Activated T-helper 1 cell treated with anti-CD3 and anti-CD28 coated beads, Interleukin-12 subunit alpha, Interleukin-12 subunit beta, Interleukin-2, Interleukin-4 antibody, amounts not matched to agents 30 ng/mL and 10 ng/mL and 1 ng/mL, durations not matched to agents 14 hours and 24 hours and 36 hours (primary cell): ENCODE measurements at places on chromosomes 1 and 21.

DNA sequence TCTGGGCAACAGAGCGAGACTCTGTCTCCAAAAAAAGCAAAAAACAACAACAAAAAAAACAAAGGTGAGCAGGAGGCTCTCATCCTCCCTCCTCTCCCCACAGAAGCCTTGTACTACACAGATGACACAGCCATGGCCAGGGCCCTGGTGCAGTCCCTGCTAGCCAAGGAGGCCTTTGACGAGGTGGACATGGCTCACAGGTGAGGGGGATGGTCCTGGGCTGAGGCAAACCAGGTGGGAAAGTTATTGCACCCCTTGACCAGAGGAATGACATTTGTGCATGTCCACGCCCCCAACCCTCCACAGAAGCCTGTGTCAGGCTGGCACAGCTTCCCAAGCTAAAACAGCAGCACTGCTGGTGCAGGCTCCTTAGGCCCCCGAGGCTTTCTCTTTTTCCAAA lies 2.4 kb downstream of the ADPRS start:
- no peak for DNase-seq

GRCh38 chr1:178724376-178724727 lies 692 bp upstream of the RALGPS2 start:
- DNase-seq: no peak

- DNase-seq: no peak
Observed at GRCh38 chr1:218299416-218299815, 14.3 kb downstream of the RRP15 start.

- no peak for DNase-seq
Observed at GRCh38 chr1:209513226-209513625, 70.3 kb upstream of the CAMK1G start.

DNA sequence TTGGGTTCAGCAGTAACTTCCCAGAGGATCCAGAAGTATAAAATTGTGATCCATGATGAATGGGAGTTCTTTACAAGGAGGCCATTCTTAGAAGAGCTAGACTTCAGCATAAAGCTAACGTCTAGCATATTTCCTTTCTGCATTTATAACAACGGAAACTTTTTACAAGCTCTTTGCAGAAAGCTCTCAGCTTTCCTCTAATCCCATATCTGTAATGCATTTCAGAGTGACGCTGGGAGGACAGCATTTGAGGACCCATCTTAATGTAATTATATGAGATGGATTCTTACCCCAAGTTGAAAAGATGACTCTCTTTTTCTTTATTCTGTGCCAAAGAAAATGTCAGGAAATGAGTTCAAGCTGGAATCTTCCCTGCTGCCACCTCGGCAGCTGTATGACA lies 132.0 kb upstream of the CACHD1 start:
- DNase-seq: no peak

GRCh38 chr1:232209357-232209756 lies 420.6 kb downstream of the SIPA1L2 start:
- DNase-seq: no peak

GRCh38 chr1:46991083-46991923 lies 32.2 kb upstream of the CYP4X1 start:
- no peak for DNase-seq

DNA sequence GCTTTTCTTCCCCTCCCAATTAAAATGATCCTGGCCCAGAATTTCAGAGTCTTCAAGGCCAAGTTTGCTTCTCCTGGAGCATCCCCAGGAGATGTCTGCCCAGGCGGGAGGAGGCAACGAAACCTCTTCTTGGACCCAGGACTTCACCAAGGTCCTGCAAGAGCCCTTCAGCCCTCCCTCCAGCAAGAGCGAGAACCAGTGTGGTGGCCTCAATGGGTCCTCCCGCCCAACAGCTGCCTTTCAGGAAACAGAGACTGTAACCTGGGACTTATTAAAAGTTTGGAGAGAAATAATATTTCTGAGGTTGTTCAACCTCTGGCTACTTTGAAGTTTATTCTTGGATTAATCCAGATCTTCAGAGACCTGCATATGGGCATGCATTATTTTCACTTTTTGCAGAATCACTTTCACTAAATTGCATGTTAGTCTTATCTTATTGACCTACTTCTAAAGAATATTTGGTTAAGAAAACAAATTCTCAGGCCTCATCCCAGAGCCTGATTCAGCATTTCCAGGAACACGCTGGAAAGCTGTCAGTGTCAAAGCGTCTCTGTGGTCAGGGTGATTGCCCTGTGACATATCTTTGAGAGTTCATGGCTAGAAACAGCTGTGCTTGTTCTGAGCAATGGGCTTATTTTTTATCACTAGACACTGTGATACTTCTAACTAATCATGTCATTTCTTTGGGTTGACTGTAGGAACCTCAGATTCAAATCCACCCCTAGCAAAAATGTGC lies 66.0 kb upstream of the CLDN14 start:
- no peak for DNase-seq

- no peak for DNase-seq
Observed at GRCh38 chr1:214120191-214120590, 132.4 kb downstream of the PROX1 start.

- no peak for DNase-seq
Observed at GRCh38 chr1:199529324-199529723, 498.2 kb upstream of the NR5A2 start.

- DNase-seq: no peak
Observed at GRCh38 chr21:43203591-43203990, 34.8 kb downstream of the CRYAA start.

GRCh38 chr1:60052601-60053000 lies 21.0 kb downstream of the C1orf87 start:
- DNase-seq: no peak

- peak; percentile 55 for DNase-seq
Observed at GRCh38 chr1:182259229-182259872, 132.2 kb downstream of the GLUL start.

- DNase-seq: no peak
Observed at GRCh38 chr1:95073446-95073845, 695 bp upstream of the ALG14 start.

DNA sequence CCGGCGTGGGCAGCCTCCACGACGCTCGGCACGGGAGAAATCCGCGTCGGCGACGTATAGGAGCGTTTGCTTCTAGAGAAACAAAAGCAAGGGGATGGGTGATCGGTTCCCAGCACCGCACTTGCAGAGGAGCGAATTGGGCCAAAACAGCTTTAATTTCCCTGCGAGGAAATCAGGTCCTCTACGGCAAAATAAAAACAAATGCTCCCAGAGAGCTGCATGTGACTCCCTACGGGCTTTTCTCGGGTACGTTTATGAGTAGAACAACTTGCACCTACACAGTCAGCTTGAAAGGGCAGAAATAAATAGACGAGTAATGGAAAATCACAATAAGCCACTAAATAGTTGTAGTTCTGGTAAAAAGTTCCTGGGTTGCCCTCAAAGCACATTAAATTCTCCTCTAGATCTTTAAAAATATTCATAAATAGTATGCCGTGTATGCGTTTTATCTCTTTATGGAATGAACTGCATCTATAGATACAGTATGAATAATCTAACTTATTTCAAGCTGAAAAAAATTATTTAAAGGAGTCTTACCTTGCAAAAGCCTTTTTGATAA lies 1.2 kb downstream of the NHLH2 start:
- no peak for DNase-seq

GRCh38 chr1:183185941-183186490 lies at the start of gene LAMC2:
TSS of gene LAMC2 (plus strand) at chr1:183186264. CDS start at chr1:183186353, 89 bp downstream.
- DNase-seq: no peak

DNA sequence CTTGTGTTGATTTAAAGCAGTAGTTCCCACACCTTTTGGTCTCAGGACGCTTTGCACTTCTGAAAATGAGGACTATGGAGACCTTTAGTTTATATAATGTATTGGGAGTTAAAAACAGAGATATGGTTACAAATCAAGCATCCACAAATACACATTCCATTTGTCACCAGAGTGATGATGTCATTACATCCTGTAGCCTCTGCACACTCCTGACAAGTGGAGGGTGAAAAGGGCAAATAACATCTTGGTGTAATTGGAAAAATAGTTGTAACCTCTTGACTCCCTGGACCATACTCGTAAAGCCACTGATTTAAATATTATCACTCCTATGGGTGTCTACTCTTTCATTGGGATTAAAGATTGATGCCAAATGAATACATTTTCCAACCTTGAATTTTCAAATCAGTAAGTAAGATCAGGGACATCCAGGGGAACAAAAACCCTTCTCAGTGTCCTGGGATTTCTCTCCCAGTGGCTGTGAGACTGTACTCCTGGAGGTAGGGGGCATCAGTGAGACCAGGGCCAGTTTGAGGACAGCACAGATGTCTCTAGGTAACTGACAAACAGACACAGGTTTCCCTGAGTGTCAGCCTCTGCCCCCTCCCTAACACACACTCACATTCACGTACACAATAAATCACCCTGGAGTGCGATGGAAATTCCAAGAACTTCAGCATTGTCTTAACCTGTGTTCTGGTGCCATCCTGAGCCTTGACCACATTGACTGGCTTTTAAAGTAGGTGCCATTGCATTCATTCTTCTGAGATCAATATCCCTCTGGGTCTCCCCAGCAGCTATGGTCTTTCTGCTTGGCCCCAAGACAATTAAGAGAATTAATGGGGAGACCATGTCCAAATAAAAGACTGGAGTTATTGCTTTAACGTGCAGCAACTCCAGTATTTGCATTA lies 63.0 kb downstream of the NR5A2 start:
- no peak for DNase-seq

DNA sequence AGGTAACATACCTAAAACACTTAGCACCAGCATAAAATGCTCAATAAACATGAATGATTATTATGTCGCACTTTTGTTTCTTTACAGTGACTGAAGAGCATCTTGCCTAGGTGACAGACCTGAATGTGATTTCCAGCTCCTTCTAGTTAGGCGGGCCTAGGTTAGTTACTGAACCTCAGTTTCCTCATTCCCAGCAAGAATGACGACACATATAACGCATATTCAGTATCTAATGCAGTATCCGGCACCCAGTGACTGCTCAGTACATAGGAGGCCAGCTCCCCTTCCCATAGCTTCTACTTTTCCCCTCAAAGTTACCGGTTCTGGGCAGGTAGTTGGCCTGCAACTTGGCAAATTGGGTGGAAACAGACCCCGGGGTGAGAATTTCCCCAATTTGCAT lies 763 bp downstream of the AUNIP start:
- no peak for DNase-seq

DNA sequence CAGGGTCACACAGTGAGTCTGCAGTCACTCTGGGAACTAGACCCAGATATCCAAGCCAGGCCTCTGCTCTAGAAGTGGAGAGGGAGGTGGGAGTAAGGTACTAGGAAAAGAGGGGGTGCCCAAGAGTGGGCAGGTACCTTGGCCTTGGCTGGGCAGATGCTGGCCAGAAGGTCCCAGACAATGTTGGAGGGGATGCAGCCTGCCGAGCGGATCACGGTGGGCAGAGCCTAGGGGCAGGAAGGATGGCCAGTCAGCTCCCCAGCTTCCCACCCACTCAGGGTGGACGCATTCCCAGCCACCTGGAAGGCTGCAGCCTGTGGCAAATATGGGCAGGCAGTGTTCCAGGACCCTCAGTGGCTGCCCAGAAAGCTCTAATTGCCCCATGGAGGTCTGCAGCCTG lies 23.3 kb downstream of the SPOCD1 start:
- no peak for DNase-seq

GRCh38 chr1:27659497-27660299 lies 12.3 kb downstream of the IFI6 start:
- peak; percentile 90 for DNase-seq

DNA sequence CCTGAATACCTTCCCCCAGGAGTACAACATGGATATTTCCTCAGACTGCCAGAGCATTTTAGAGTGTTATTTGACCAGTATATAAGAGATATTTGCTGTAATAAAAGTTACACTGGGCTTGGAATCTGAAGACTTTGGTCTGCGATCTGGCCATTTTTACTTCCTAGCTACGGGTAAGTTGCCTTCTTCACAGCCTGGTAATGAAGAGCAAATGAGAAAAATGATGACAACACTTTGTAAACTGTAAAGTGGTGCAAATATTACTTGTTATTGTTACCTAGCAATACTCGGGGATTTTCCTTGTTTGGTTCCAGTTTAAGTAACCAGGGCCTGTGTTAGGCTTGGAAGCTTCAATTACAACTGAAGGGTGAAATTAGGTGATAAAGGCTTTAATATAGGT lies 180.8 kb upstream of the LMO4 start:
- no peak for DNase-seq

GRCh38 chr1:24793447-24794129 lies 48.3 kb downstream of the CLIC4 start:
- no peak for DNase-seq

- no peak for DNase-seq
Observed at GRCh38 chr1:109503935-109504334, 5.6 kb downstream of the AMIGO1 start.

DNA sequence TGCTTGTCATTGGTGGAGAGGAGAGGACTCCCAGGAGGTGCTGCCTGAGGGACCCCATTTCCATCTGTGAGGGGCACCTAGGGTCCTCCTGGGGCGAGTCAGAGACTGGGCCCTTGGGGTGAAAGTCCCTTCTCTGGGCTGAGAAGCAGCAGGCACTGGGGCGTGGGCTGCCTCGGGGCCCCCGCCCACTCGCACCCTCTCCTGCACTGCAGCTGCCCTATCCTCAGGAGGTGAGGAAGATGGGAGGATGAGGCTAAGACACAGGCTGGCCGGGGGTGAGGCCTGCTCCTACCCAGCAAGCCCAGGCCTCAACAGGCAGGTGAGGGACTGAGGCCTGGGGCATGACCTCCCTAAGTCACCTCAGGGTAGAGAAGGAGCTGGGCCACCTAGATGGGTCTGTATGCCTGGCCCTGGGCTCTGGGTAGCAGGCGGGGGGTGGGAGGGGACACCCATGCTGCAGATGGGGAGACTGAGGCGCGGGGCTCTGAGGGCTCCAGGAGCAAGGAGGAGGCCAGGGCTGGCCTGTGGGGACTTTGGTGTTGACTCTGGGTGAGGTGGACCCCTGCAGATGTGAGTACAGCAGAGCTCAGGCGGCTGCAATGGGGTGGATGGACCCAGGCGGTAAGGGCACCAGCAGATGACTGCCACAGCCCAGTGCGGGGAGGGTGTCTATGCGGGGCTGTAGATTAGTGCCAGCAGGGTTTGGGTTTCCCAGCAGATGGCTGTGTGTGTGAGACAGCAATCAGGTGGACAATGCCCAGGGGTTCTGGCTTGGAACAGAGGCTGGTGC lies 10.4 kb upstream of the ZNF669 start:
- DNase-seq: no peak

DNA sequence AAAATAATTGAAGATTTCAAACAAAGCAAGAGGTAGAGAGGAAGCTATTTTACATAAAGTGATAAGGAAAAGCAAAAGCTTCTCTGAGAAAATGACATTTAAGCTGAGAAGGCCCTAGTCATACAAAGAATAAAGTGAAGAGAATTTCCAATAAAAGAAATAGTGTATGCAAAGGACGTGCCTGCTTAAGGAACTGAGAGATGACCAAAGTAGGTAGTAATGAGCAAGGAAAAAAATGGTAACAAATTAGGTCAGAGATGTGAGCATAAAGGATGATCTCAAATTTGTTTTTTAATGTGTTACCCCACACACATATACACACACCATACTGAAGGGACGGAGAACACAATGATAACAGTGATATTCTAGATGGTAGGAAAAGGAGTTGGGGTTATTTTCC lies 46.4 kb downstream of the NRIP1 start:
- DNase-seq: no peak
